Posterior vena cava (tissue), 2 donors: ENCODE measurements at places on chromosomes 5 and 9. TPM values are rescaled to one million over a fixed set of nuclear protein-coding genes. Genes with fewer than 3 reads are reported as not detected.

GRCh38 chr5:7592910-7593309, 197.0 kb downstream of the ADCY2 start:
- DNase-seq: no peak

- DNase-seq: no peak
These were observed 18.0 kb downstream of the NCBP1 start for GRCh38 chr9:97651646-97652045.

GRCh38 chr9:86512929-86513328, 158.7 kb upstream of the TUT7 start:
- DNase-seq: no peak

GRCh38 chr9:134378901-134379338, 52.7 kb downstream of the RXRA start:
- no peak for DNase-seq

- no peak for DNase-seq
These were observed 1.6 kb downstream of the DCAF12 start for GRCh38 chr9:34124926-34125325.

The PROB1 gene
- total RNA-seq: 4.4 TPM
